ENCODE measurements at places on chromosomes 1 and 21. TPM values are rescaled to one million over a fixed set of nuclear protein-coding genes. Genes with fewer than 3 reads are reported as not detected.
A peak's percentile ranks its signal among the peaks of the same experiment; 100 is the strongest.

GRCh38 chr1:3530926-3531818 lies 76.7 kb downstream of the ARHGEF16 start:
- DNase-seq: peak; percentile 72

GRCh38 chr21:15669247-15669646 lies 60.5 kb upstream of the USP25 start:
- DNase-seq: no peak

- DNase-seq: no peak
Observed at GRCh38 chr1:46174448-46175231, at the start of gene TSPAN1. TSS of gene TSPAN1 (plus strand) at chr1:46175087. CDS start at chr1:46181108, 6,021 bp downstream.

The CYP4X1 gene
- not detected for total RNA-seq

- no peak for DNase-seq
Observed at GRCh38 chr1:24641646-24642151, 1.4 kb upstream of the SRRM1 start.

GRCh38 chr1:63405021-63405420 lies 37.6 kb downstream of the ALG6 start:
- no peak for DNase-seq

The LRRC8B gene
- total RNA-seq: 48.7 TPM

The IGSF21 gene
- total RNA-seq: not detected

GRCh38 chr1:105368446-105368845 lies 1618.7 kb downstream of the AMY1C start:
- DNase-seq: no peak

DNA sequence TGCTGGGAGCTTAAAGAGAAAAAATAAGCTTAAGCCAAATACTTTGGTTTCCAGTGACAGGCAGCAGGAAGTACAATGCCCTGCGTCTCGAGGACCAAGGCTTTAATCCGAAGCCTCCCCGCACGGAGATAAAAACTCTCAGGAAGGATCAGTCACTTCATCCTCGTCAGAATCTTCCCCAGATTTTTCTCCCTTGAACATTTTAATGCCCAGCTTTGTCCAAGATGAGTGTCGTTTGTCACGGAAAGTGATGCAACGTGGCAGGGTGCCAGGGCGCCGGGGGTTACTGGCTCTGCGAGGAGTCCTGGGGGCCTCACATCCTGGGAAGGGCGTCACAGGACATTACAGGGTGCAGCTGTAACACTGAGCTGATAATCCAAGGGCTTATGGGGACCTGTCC lies 25.2 kb upstream of the PCBP3 start:
- no peak for DNase-seq

The SYTL1 gene
- total RNA-seq: 25.7 TPM

GRCh38 chr1:216390956-216391355 lies 32.3 kb downstream of the USH2A start:
- DNase-seq: no peak

The FCMR gene
- 16.7 TPM for total RNA-seq

The MARK1 gene
- total RNA-seq: not detected

- no peak for DNase-seq
Observed at GRCh38 chr1:8687538-8687937, 129.9 kb downstream of the RERE start.

GRCh38 chr1:227545361-227545760 lies 18.0 kb upstream of the ZNF678 start:
- DNase-seq: no peak

DNA sequence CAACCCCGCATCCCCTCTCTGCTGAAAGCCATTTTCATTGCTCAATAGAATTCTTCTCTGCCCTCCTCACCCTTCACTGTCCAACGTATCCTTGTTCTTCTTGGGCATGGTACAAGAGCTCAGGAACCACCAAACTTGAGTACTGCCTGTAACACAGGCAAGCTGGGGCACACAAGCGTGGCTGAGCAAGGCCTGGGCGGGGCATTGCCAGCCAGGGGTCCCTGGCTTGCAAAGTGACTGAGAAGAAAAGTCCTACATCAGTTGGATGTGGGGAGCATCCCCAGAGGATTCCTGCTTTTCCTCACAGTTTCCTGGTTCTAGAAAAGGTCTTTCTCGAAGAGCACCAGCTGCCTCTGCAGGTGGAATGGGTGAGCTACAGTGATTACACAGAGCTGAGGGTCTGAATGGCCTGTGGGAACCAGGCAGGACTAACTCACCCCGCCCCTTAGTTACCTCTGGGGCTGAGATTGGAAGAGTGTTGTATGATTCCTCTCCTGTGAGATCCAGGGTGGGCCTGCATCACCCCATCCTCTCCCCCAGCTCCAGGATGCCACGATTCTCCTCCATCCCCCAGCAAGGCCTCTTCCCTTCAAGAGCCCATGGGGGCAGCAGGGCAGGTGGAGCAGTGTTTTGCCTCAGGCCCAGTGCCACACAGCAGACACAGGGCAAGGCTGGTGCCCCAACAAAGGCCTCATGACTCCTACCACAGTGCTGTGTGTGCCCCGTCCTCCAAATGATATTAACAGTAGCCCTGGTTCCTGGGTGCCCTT lies 121.9 kb downstream of the MATN1 start:
- no peak for DNase-seq

DNA sequence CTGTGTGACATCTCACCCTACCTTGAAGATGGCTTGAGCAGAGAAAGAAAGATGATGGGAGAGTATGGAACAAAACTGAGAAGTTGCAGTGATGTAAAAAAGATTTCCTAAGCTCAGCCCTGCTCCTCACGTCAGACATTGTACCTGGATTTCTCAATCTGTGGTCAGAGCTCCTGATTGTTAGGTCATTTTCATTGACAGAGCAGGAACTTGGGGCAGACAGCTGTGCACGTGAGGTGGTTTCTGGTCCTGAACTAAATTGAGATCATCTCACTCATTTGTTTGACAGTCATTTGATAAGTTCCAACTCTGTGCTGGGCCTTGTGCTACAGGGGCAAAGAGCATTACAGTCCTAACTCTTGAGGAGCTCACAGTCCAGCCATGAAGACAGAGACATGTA lies 10.2 kb downstream of the TRAF3IP3 start:
- no peak for DNase-seq

DNA sequence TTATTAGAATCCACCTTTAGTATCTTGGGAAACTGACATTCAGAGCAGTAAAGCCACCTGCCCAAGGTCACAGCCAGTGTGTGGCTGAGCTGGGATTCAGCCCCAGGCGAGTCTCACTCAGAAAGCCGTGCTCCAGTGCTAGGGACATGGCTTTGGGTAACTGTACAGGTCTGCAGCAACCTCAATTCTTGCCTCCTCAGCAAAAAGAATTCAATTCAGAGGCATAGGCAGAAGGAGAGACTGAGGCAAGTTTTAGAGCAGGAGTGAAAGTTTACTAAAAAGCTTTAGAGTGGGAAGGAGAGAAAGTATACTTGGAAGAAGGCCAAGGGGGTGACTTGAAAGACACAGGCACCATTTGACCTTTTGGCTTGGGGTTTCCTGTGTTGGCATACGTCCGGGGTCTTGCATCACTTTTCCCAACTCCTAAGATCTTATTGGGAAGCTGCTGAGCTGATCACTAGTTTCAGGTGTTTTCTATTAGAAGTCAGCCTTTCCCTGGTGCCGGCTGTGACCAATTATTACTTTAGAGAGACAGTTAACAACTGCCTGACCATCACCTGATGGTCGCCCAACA lies 529.3 kb downstream of the MATN1 start:
- DNase-seq: no peak

- DNase-seq: no peak
Observed at GRCh38 chr1:202568826-202569225, 141.4 kb downstream of the SYT2 start.

- DNase-seq: no peak
Observed at GRCh38 chr1:88873737-88874349, 17.5 kb downstream of the GTF2B start.

DNA sequence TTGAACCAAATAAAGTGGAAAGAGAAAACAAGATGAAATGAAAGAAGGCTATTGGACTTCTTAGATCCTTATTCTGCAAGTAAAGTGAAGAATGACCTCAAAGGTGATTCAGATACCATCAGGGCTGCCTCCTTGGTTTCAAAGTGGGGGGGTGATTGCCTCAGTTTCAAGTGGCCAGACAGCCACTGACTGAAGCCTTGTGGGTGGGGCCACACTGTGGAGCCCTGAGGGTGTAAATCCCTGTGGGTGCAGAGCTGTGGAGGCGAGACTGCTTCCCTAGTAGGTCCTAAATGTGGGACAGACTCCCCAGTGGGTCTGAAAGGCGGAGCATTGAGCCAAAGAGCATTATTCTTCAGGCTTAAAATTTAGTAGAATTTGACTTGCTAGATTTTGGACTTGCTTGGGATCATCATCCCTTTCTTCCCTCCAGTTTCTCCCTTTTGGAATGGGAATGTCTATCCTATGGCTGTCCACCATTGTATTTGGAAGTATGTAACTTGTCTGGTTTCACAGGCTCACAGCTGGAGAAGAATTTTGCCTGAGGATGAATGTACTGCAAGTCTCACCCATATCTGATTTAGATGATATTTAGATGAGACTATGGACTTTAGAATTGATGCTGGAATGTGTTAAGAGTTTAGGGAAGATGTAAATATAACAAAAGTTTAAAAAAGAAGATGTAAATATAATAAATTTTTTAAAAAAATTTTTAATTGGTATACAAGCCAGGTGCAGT lies 71.6 kb upstream of the SOX13 start:
- DNase-seq: no peak

The TRIM67 gene
- not detected for total RNA-seq

DNA sequence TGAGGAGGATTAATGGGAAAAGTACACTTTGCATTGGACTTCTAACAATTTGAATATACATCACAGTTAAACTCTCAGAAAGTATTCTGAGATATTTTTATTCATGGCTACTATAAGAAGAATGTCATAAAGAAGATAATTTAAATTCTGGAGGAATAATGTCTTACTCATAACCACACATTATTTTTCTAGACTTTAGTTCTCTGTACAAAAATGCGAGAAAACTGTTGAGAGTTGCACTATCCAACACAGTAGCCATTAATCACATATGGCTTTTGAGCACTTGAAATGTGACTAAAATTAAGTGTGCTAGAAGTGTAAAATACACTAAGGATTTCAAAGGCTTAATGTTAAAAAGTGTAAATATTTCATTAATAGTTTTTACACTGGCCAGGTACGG lies 53.8 kb downstream of the CRB1 start:
- DNase-seq: no peak

- no peak for DNase-seq
Observed at GRCh38 chr1:205535866-205536758, 31.6 kb downstream of the CDK18 start.

- DNase-seq: no peak
Observed at GRCh38 chr1:69016468-69016867, 519.6 kb upstream of the DEPDC1 start.
